ENCODE measurements at places on chromosomes 7 and 10.

GRCh38 chr10:86269332-86269731 is 97.3 kb downstream of the GRID1 start:
- DNase-seq, result peak; percentile 23

DNA sequence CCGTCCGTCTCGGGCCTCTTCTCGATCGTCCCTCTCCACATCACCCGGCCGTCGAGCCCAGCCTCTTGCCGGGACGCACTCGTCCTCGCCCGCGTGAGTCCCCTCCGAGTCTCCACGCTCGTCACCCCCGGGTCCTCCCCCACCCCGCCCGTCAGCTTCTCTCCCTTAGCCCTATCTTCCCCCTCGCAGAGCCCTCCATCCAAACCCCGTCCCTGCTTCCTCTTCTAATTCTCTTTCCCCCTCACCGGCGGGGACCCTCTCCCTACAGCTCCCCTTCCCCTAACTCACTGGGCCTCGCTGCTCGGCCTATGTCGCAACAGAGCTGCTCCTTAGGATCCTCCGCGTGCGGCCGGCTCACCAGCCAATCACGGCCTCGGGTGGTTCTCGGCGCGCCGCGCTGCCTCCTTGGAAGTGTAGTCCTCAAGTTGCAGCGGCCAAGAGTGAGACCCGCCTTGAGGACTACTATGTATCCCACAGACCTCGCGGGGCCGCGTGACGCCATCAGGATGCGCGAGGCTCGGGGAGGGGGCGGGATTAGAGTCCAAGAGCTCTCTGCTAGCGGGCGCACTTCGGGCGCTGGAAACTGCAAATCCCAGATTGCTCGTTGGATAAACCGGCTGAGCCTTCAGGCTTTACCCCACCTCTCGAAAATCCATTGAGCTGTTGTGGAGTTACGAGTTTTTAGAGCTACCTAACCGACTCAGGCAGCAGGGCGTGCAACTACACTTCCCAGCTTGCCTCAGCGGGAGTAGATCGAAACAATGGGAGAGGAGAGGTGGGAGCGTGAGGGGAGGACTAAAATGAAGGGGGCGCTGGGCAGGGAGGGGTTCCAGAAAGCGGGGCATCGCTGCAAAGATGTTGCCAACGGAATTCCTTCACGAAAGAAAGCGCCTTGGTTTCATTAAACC is at the start of gene ABCF2:
ABCF2 (minus strand) TSS at position 331 of the 908 bp plus-strand sequence. CDS start 747 bp downstream, outside the sequence.
- peak; percentile 98 for DNase-seq

DNA sequence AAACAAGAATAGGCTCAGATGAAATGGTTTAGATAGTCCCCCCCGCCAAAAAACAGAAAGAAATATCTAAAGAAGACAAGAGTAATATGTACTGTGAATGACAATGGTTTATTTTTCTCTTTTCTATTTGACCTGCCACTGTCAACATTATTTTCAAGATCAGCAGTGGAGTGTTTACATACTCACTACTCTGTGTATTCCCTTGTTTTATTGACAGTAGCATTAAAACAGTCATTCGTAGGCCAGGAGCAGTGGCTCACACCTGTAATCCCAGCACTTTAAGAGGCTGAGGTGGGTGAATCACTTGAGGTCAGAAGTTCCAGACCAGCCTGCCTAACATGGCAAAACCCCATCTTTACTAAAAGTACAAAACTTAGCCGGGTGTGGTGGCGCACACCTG is 245.3 kb upstream of the SLC26A5 start:
- no peak for DNase-seq

DNA sequence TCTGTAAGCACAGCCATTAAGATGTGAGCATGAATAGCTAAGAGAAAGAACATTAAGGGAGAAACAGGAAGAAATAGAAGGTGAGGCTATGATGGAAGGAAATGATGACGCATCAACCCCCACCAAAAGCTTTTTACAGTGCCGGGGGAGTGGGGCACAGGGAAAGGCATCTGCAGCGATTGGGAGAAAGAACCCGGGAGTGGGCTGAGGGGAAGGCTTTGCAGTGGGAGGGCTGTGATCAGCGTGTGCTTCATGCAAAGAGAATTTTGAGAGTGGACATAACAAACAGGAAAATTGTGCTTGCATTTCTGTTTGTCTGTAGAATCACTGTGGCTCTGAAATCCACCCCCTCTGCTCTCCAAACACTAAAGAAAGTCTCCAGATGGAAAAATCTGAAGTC is 250.8 kb downstream of the KCNMA1 start:
- DNase-seq, result no peak

GRCh38 chr10:43205681-43206390 is 61.0 kb downstream of the RASGEF1A start:
- DNase-seq, result peak; percentile 41

DNA sequence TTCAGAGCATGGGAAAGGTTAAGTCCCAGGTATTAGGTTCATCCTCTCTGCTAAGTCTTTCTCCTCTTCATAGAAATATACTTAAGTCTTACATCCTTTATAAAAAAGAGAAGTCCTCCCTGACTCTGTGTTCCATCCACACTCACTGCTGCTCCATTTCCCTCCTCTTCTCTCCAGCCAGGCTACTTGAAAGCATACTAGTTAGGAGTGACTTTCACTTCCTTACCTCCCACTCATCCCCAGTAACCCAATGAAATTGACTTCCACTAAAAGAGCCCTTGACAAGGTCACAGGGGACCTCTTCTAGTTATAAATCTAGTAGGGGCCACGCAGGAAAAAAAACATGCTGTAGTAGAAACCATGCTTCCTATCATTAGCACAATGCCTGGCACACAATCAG is 133.1 kb upstream of the AGK start:
- DNase-seq, result no peak

DNA sequence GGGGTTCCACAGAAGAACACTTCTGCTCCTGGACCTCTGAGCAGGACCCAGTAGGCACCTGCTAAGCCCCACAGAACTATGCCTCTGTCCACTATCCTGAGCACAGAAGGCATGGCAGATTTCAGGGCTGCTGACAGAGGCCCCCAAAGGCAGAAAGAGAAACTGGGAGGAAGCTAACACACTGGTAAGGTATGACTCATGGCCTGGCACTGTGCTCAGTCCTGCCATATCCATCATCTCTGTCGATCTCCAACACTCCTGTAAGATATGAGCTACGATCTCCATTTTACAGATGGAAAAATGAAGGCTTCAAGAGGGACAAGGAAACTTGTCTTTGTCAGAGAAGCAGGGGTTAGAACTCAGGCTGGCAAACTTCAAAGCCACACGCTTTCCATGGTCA is 62.2 kb downstream of the GRID1 start:
- DNase-seq, result no peak

DNA sequence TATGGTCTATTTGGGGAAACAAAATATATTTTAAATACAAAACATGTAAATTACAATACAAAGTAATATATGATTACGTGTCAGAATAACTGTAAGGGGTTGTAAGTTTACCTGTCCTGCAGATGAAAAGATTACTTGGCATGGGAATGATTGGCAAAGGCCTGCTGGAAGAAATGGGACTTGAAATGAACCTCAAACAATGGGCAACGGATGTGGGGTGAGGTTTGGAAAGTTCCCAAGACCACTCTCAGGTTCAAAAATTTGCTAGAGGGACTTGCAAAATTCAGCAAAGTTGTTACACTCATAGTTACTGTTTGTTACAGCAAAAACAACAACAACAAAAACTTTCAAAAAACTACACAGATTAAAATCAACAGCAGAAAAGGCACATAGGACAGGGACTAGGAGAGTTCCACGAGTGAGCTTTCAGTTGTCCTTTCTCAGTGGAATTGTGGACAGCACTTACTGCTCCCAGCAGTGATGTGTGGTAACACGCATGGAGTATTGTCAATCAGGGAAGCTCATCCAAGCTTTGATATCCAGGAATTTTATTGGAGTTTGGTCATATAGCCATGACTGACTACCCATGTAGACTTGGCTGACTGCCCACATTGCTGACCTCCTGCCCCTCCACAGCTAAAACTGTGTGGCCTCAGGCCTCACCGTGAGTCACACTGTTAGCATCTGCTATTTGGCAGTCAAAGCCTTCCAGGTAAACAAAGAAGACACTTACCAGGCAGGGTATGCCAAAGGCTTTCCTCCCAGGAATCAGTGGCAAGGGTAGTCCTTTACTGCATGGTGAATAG is 43.8 kb downstream of the EXOC6 start:
- DNase-seq, result peak; percentile 88

DNA sequence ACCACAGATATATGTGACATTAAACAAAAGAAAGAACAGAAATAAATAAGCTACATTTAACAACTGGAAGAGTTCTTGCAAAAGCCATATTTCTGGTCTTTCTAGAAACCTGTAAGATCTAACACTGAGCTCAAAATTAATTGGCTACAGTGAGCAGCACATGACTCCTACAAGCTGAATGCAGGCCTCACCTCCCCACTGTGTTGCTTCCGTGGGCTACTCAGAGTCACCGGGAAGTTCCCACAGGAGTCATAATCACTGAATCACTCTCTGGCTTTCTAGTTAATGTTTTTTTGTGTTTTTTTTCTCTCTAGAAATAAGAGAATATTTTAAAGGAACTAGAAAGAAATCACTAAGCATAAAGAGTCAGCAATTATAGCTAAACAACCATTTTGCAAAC is 10.2 kb upstream of the MRPS24 start:
- DNase-seq, result no peak

GRCh38 chr10:79221110-79222051 is 125.9 kb upstream of the PPIF start:
- DNase-seq, result no peak

- no peak for DNase-seq
Observed at GRCh38 chr10:88953662-88954061, 1.1 kb upstream of the ACTA2 start.

DNA sequence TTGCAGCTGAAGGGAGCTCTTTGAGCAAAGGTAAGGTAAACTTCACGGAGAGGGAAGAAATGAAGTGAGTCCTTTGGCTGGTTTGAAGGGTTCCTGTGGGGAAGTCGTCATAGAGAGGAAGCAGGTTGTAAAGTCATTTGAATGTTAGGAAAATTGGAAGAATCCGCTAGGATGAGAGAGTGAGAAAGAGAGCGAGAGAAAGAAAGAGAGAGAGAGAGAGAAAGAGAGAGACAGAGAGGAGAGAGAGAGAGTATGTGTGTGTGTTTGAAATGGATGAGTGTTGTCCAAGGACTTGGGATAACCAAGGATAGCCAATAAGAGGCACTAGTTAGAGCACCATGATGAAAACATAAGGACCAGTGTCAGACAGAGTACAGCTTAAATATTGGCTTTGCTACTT is 43.1 kb downstream of the FEZF1 start:
- no peak for DNase-seq
